ENCODE measurements at places on chromosomes 3 and 15. TPM values are rescaled to one million over a fixed set of nuclear protein-coding genes. Genes with fewer than 3 reads are reported as not detected.

- no peak for DNase-seq
Measured at GRCh38 chr3:13459605-13460340, 20.3 kb upstream of the HDAC11 start.

DNA sequence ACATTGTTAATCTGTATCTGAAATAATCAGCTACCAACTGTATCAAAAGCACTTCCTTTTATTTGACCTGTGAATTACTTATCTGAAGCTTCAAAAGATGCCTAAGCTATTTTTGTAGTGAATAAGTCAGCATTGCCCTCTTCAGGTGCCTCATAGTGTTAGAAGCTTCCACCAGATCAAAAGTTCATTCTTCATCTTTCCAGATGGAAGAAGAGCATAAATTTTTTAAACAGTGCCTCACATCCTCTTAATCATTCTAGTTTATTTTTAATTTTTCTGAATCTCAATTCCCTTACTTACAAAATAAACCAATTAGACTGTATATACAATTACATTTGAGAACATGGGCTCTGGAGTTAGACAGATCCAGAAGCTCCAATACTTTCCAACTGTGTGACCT is 65.0 kb downstream of the MYO5A start:
- no peak for DNase-seq

DNA sequence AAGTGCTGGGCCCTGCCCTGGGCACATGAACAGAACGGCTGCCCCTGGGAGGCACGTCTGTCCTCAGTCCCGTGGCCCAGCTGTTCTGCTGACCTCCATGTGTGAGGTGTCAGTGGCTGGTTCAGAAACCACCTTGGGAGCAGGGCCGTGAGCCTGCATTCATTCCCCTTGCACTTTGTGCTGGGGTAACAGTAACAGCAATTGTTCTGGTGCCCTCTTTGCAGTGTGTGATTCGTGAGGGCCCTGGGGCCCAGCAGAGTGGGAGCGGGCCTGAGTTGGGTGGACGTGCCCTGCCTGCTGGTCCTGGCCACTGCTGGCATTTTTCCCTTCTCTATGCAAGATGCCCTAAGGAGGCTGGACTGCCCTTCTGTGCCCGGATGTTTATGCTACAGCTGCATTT is 50.4 kb upstream of the MYZAP start:
- no peak for DNase-seq

GRCh38 chr3:184448321-184449160 is 68.7 kb downstream of the CHRD start:
- no peak for DNase-seq

GRCh38 chr15:91941871-91942658 is 88.6 kb downstream of the SLCO3A1 start:
- DNase-seq: no peak

DNA sequence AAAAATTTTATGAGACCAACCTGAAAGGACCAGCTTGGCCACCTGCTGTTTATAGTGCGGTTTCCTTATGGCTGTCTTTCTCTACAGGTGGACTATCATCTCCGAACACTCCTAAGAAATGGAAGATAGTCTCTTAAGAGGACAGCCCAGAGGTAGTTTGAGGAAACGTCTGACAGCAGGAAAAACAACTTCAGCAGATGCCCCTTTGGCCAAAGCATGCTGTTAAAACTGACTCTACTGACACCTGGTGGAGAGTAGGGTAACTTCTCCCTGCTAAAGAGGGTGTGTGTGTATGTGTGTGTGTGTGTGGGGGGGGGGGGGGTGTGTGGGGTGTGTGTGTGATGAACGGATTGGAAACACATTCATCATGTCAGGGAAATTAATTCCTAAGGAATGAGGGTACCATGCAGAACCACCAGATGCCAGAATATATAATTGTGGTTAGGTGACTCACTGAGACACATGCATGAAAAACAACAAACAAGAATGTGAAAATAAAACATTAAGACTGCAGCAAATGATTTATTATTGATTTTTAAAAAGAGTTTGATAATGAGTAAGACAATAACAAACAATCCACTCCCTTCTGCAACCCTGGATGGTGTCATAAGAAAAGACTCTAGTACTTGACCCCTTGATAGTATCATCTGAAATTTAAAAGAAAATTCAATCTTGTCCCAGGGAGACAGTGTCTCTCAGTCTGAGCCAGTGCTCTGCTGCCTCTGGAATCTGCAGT is 256.5 kb downstream of the THRB start:
- peak; percentile 80 for DNase-seq

DNA sequence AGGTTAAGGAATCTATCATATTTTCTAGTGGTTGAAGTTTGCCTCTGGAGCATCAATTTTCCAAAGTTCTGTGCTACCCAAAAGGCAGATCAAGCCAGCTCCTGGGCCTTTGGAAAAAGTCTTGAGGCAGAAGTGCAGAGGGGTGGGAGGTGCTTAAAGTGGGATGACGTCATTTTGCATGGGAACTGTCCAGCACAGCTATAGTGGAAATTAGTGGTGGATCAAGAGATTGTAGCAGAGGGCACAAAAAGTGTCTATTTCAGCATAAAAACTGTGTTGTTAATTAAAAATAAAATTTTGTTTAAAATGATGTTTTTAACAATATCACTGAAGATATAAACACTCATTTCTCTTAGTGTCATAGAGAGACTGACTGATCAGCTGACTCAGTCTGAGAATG is 221.9 kb downstream of the LRRN1 start:
- DNase-seq: peak; percentile 41

DNA sequence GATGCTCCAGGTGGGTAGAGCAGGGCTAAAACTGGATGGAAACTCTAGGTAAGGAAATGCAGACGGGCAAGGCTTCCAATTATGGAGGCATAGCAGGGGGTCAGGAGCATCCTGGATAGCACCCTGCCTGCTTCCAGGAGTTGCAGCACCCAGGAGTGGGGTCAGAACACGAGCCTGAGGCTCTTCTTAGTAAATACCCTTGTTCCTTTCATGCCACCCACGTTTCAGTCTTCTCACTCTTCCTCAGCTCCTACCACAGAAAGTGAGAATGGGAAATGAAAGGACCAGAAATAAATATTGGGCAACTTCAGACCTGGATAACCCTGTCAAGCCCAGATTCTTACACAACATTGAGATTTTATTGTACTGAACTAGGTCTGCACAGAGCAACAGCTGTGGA is 16.4 kb downstream of the CCR1 start:
- no peak for DNase-seq

GRCh38 chr3:158748237-158748828 is 16.1 kb upstream of the RARRES1 start:
- no peak for DNase-seq

DNA sequence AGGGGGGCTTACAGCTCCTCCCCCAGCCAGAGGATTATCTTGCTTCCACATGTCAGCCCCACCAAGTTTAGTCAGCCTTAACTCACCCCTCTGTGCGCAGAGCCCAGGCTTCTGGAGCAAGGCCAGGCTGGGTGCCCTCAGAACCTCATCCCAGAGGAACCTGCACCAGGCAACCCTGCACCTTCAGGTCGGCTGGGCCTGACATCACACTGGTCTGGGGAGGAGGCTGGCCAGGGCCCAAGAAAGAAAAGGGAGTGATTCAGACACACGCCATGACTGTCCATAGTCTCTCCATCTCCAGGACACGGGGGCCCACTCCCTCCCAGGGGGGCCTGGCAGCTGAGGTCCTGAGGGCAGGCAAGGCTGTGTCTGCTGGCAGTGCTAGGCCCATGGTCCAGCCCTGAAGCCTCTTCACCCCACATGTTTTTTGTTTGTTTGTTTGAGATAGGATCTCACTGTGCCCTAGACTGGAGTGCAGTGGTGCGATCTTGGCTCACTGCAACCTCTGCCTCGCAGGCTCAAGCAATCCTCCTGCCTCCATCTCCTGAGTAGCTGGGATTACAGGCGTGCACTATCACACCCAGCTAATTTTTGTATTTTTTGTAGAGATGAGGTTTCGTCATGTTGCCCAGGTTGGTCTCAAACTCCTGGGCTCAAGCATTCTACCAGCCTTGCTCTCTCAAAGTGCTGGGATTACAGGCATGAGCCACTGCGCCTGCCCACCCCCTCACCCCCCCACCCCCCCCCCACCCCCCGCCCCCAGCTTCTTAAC is 11.1 kb downstream of the TNK2 start:
- no peak for DNase-seq

- no peak for DNase-seq
Measured at GRCh38 chr3:40939741-40940130, 259.6 kb upstream of the CTNNB1 start.

DNA sequence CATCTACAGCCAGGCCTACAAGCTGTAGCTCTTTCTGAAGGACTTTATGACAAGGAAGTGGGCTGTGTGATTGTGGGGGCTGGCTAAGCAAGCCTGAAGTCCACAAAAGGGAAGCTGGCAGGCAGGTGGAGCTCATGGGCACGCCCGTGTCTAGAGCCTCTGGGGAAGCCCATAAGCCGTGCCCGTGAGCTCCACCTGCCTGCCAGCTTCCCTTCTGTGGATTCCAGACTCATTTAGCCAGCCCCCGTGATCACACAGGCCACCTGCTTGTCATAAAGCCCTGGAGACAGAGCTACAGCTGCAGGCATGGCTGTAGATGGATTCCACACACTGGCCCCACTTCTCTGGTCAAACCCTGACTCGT is 15.2 kb downstream of the EFCC1 start:
- no peak for DNase-seq

DNA sequence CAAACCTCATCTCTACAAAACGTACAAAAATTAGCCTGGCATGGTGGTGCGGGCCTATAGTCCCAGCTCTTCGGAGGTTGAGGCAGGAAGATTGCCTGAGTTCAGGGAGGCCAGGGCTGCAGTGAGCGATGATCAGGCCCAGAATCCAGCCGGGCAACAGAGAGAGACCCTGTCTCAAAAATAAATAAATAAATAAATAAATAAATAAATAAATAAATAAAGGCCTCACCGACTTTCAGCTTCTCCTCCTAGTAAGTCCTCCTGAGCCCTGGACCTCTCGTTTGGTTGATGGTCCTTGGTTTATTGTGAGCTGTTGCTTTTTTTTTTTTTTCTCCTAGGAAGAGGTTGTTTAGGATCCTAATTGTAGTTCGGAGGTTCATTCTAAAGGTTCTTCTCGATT is 25.1 kb downstream of the WDR73 start:
- DNase-seq: no peak

DNA sequence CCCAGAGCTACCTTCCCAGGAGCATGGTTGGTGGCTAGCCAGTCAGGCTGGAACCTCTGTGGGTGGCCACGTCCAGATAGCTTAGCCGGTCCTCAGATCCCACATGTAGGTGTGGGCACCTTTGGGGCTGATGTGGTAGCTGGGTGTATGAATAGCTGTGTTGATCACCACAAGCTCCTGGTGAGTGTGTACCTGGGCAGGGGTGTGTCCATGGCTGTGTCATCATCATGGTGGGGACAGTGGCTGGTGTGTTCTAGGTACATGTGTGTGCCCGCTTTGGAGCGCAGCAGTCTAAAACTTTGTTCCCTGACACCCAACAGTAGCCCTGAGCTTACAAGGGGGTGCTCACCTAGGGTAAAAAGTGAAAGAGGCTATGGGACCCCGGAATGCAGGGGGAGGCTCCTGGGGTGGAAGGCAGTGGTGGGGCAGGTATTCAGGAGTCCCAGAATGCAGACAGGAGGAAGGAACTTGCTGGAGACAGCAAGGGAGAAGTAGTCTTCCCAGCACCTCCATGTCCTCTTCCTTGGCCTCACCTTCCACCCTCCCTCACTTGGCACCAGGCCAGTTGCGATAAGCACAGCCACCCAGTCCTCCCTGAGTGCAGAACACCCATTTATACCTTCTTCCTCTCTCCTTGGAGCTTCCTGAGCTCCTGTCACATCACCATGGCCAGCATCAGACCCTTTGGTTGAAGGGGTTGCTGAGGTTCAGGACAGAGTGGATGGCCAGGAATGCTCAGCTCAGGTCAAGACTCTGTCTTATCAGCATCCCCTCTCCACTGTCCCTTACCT is 1.2 kb downstream of the CISH start:
- DNase-seq: no peak

DNA sequence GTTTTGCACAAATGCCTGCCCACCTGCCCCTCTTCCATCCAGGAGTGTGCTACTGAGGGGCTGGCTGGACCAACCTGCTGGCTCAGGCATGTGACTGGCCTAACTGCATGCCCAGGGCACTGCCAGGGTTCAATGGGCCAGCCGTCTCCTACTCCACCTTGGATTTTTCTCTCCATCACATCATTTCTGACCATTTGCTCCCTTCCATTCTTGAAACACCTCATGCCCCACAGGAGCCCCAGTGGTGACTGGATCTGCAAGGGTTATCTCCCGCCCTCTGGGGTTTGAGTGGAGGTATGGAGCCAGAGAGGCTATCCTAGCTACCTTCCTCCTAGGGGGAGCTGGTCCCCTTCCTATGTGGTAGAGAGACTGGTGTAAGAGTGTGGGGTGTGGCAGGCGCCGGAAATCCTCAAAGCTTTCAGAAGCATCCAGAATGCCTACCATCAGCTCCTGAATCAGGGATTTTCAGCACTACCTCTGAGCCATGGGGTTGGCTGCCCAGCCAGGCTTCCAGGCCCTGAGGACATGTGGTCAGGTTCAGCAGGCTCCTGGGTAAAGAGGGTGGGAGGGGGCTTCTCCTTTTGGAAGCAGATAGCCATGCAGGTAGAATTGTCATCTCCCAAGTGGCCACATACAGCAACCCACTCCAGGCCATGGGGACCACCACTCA is 2.9 kb upstream of the MANF start:
- DNase-seq: no peak

DNA sequence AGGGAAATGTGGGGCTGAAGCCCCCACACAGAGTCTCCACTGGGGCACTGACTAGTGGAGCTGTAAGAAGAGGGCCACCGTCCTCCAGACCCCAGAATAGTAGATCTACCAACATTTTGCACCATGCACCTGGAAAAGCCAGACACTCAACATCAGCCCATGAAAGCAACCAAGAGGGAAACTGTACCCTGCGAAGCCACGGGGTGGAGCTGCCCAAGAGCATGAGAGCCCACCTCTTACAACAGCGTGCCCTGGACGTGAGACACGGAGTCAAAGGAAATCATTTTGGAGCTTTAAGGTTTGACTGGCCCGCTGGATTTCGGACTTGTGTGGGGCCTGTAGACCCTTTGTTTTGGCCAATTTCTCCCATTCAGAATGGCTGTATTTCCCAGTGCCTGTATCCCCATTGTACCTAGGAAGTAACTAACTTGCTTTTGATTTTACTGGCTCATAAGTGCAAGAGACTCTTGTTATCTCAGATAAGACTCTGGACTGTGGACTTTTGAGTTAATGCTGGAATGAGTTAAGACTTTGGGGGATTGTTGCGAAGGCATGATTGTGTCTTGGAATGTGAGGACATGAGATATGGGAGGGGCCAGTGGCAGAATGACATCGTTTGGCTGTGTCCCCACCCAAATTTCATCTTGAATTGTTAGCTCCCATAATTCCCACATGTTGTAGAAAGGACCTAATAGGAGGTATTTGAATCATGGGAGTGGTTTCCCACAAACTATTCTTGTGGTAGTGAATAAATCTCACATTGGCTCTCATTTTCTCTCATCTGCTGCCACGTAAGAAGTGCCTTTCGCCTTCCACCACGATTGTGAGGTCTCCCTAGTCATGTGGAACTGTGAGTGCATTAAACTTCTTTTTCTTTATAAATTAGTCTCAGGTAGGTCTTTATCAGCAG is 105.8 kb downstream of the CBLB start:
- DNase-seq: no peak

Gene TPRG1
- 0.71 TPM for total RNA-seq

Gene PIERCE2
- total RNA-seq: 3.9 TPM

Gene CFAP91
- total RNA-seq: 11.9 TPM

Gene MANF
- total RNA-seq: 68.9 TPM

Gene PIF1
- 111 TPM for total RNA-seq

Gene FANCD2OS
- total RNA-seq: not detected
